Fibroblast of mammary gland (primary cell): ENCODE measurements at places on chromosomes 13 and 19.
A peak's percentile ranks its signal among the peaks of the same experiment; 100 is the strongest.

GRCh38 chr13:28408235-28408848 is 86.6 kb downstream of the FLT1 start:
- DNase-seq, result no peak

DNA sequence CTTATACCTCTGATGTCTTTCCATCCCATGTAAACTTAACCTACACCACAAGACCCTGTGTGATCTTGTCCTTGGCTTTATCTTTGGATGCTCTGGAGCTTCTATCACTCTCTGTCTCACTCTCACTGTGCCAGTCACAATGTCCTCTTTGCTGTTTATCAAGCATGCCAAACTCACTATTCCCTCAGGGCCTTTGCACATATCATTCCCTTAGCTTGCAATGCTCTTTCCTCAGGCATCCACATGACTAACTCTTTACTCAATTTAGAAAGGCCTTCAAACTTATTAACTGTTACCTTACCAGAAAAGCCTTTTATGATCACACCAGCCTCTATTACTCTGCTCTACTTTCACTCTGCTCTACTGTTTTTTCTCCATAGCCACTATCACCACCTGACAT is 354.1 kb downstream of the RFC3 start:
- DNase-seq, result peak; percentile 56

DNA sequence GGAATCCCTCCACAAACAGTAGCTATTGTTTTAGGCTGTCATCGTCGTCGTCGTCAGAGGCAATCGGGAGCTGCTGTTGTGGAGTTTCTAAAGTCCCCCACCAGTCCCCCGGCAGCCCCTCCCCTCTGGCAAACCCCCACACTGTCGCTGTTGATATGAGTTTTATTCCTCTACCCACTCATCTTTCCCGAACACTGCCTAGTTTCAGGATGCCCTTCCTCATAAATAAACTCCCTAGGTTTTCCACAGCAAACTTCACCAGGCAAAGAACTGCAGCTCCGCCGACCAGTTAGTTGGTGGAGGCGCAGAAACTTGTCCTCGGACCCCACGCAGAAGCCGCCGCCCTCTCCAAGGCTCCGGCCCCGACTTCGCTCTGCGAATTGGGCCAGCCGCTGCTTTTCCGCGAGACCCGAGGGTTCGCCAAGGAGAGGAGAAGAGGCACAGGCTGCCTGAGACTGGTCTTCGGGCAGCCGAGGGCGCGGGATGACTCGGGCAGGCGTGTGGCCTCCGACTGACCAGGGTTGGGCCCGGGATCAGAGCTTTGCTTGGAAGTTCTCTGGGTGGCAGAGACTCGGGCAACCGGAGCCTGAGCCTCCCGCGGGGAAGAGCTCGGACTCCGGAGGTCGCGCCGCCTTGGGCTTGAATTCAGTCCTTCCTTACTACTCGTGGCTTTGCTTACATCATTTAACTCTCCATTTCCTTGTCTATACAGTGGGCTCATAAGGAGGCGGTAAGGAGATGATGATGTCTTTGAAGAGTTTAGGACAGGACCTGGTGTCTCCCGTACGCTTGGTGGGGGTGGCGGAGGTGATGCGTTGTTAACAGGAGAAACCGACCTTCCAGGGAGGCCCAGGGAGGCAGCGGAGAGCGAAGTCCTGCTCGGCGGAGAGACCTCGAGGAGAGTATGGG is 7.9 kb downstream of the PDX1 start:
- DNase-seq, result no peak

DNA sequence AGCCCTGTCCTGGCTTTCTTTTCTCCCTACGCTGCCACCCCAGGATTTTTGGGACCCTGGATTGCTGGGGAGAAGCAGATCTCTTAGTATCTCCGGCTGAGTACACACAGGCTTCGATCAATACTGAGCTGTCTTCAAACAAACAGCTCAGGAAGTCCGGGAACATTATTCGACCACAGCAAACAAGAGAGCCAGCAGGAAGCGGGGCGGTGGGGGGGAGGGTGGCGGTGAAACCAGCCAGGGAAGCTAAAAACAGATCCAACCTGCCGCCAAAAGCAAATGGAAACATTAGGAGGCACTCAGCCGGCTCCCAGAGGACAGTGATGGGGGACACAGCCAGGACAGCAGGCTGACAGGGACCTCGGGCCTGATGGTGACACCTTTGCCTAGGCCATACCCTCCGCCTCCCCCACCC is 12.2 kb upstream of the BCAM start:
- DNase-seq, result no peak

GRCh38 chr19:46481947-46482346 is 10.6 kb upstream of the PNMA8A start:
- peak; percentile 83 for DNase-seq

GRCh38 chr19:46131485-46132143 is 7.1 kb upstream of the IGFL3 start:
- no peak for DNase-seq

DNA sequence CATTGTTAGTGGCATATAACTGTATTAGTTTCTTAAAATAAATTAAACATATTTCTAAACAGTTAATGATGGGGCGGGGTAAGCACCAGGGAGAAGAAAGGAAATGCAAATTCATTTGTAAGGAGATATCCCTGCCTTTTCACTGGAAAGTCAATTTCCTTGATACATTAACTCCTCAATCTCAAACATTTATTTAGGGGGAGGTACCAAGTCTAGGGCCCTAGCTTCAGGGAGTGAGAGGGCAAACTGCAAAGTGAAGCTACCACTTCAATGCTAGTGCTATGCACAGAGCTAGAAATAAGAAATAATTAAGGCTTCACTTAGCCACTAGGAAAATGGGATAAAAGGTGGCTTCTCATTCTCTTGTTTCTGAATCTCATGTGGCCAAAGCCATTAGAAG is 115.3 kb upstream of the FNDC3A start:
- DNase-seq, result no peak

- no peak for DNase-seq
Observed at GRCh38 chr19:56176881-56177280, 1.1 kb downstream of the GALP start.

DNA sequence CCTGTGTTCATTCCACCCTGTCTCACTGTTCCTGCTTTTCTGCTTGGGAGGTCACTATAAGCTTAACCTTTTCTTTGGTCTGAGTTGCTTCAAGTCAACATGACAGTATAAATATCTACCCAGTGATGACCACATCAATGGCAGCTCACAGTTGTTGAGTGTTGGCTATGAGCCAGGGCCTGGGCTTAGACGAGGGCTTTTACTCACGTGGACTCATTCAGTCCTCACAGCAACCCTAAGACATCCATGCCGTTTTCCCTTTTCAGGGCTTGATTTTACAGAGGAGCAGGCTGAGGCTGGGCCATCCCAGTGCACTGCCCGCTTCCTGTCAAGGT is 10.2 kb upstream of the CCDC97 start:
- DNase-seq, result peak; percentile 91

- DNase-seq, result no peak
Observed at GRCh38 chr13:32447894-32448623, 20.1 kb upstream of the N4BP2L1 start.

- no peak for DNase-seq
Observed at GRCh38 chr19:29162694-29163093, 50.3 kb downstream of the UQCRFS1 start.

GRCh38 chr13:23985060-23985459 is 87.8 kb upstream of the C1QTNF9B start:
- DNase-seq, result no peak

GRCh38 chr13:88617176-88617575 is 946.0 kb downstream of the SLITRK5 start:
- no peak for DNase-seq

- no peak for DNase-seq
Observed at GRCh38 chr19:39817888-39818561, 15.9 kb downstream of the DYRK1B start.

GRCh38 chr19:6501740-6502648 is at the start of gene TUBB4A:
TSS of gene TUBB4A (minus strand) at chr19:6502309. CDS start at chr19:6502212, 97 bp downstream.
- DNase-seq, result no peak

DNA sequence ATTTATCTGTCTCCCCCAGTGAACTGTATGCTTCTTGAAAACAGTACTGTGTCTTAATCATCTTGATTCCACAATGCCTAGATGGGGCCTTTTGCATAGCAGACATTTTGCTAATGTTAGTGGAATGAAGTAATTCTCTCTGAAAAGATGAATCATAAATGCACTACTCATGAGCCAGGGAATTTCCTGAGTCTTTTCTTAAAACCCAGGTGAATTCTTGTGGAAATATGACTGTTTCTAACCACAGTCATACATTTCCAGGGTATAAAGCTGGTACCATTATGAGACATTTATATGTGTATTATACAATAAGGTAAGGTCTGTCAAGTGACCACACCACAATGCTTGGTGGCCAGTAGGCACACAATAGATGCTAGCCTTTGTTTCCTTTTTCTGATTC is 5.5 kb upstream of the KCTD4 start:
- peak; percentile 92 for DNase-seq

DNA sequence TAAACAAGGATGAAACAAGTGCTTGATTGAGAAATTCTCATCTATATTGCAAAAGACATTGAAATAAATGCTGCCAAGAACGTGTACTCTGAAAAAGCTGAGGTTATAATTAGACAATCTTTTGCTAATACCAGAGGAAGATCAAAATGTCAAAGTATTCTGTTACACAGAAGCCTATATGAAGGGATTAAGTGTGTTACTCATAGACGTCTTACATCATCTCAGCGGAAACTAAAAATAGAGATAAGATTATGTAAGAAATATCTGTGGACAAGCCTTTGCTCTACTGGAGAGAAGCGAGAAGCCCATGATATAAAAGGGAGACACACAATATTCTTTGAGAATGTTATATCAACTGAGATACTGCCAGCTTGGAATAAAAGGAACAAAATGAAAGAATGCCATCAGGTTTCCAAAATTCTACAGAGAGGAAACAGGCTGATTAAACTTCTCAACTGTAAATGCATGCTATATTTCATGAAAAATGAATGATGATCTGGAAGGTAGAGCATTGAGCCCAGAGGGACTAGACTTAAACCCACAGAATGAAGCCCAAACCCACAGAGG is 699.0 kb downstream of the GPC5 start:
- DNase-seq, result no peak

GRCh38 chr19:35592226-35592625 is 6.3 kb downstream of the PMIS2 start:
- DNase-seq, result peak; percentile 57

- DNase-seq, result no peak
Observed at GRCh38 chr19:41915021-41915775, 13.1 kb downstream of the ERFL start.

GRCh38 chr13:51822106-51822815 is 18.3 kb upstream of the DHRS12 start:
- DNase-seq, result no peak

- peak; percentile 2 for DNase-seq
Observed at GRCh38 chr13:89361909-89362308, 1690.7 kb downstream of the SLITRK5 start.

DNA sequence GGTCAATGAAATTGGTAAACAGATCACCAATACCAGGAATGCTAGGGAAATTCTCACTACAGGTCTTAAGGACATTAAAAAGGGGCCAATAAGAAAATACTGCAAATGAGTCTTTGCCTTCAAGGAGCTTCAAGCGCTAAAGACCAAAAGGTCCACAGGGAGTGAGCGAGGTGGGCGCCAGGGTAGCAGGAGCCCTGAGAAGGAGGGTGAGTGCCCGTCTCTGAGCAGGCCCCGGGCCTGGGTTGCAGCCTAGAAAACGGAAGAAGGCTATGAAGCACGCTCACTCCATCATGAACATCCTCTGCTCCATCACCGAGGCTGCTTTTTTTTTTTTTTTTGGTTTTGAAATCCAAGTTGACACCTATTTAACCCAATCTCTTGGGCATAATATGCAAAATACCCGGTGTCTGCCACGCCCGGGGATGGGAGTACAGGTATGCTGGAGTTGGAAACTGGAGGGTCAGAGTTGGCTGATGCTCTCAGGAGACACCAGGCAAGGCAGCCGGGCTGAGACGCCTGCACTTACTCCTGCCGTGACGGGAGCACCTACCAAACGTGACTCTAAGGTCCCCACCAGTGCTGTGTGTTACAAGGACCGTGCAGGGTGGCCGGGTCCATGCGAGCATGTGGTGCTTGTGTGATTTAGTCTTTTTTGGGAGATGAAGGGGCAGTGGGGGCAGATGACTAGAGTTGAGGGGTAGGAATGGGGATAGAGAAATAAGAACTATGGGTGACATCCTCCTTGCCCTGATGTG is 66.9 kb downstream of the KLF2 start:
- no peak for DNase-seq

DNA sequence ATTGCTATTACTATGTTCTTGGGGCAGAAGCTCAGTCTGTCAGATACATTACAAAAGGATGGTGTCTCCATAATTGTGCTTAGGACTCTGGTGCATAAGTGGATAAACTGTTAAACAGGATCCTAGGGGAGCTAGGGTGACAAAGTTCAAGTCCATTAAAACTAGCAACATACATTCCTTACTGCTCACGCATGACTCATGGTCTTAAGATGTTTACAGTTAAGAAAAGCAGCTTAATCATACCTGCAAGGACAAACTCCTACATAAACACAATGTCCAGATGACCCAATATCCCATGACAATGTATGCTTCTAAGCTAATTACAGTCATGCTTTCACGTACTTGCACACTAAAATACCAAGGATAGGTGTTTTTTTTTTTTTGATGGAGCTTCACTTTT is 3.5 kb upstream of the ZNF701 start:
- DNase-seq, result peak; percentile 89

DNA sequence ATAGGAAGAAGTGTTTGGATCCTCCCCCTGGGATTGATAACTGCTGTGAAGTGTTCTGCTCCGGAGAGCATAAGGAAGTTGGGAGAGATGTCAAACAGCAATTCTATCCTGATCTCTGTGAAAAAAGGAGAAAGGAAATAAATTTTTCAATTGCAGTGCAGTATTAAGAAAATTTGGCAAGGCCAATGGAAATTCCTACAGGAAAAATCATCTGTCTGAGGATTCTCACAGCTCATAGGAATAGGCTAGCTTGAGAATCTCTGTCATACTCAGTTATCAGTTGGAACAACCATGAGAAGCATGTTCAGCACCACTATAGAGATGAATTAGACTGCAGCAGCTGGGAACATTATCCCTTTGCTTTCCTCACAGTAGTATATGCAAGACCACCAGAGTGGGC is 1238.9 kb upstream of the MIR17HG start:
- DNase-seq, result no peak

GRCh38 chr19:18427080-18427742 is 8.0 kb downstream of the SSBP4 start:
- DNase-seq, result no peak

GRCh38 chr13:25286308-25286968 is 850 bp downstream of the MTMR6 start:
- DNase-seq, result peak; percentile 56

- DNase-seq, result no peak
Observed at GRCh38 chr13:85230691-85231093, 568.5 kb downstream of the SLITRK6 start.

DNA sequence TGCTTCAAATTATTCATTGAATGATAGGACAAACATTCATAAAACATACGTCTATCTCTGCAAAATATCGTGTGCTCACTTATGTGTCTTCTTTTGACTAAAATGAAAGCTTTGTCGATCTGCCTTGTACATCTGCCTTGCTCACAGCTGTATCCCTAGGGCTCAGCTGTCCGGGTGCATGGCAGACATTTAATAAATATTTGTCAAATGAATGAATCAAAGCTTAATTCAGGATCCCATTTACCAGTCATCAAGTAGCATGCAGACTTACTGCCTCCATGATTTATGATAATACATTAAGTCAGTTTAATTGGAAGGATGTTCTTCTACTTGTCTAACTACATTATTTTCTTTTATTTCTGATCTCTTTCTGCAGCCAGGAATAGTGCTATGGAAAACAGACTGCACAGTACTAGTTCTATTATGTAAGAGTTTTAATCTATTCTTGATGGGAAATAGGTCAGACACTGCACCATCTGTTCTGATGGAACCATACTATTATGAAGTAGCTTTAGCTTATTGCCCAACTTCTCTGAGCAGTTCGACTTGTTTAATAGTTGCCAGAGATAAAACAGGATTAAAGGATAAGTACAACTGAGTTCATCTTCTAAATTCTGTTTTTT is 13.2 kb downstream of the SLC46A3 start:
- peak; percentile 62 for DNase-seq
